ENCODE measurements at places on chromosomes 5 and 9.

DNA sequence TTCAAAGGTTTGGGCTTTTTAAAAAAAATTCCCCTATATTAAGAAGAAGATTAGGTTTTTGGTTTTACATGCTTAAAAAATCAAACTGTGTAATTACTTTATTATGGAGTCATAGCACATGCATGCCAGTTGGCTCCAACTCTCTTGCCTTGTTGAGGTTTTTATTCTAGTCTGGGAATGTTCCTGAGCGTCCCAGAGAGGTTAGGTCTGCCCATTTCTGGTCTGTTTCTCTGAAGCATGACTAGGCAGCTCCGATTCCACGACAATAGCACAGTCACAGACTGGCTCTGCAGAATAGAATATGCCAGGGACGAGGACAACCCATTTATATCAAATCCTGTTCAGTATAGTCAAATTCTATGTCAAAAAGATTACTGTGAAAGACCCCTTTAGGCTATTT lies 217.0 kb downstream of the PCSK5 start:
- no peak for DNase-seq

- DNase-seq: no peak
Observed at GRCh38 chr5:10828241-10828640, 67.2 kb upstream of the DAP start.

DNA sequence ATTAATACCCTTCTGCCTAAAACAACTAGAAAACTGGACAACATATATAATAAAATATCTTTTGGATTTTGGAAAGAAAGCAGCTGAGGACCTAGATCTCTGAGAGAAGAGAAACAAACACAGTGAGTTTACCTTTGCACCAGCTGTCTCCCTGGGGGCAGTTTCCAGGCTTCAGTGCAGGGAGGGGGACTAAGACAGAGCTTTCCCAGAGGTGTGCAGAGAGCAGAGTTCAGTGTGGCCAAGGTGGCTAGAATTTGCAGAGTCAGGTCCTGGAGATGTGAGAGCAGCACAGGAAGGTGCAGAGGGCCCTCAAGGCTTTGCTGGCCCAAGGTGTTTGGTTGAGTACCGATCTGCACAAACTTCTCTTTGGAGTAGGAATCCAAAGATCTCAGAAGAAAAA lies 26.3 kb upstream of the PTPDC1 start:
- DNase-seq: no peak

DNA sequence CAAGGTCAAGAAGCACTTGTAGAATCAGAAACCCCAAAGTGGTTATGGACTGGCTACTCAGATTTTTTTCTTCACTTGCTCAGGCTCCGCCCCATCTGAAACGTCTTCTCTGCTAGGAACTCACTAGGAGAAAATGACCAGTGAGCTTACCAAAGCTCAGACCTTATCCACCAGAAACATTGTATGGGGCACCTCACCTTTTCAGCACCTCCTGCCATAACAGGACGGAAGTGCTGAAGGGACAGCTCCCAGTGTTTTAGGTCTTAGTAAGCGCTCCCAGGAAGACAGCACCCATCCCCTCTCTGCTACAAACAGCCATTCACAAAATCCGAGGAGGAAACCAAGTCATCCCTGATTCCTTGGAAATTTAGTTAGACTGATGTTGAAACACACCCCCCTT lies 1.2 kb upstream of the GABRA1 start:
- no peak for DNase-seq

- no peak for DNase-seq
Observed at GRCh38 chr5:144886668-144887067, 716.0 kb downstream of the KCTD16 start.

DNA sequence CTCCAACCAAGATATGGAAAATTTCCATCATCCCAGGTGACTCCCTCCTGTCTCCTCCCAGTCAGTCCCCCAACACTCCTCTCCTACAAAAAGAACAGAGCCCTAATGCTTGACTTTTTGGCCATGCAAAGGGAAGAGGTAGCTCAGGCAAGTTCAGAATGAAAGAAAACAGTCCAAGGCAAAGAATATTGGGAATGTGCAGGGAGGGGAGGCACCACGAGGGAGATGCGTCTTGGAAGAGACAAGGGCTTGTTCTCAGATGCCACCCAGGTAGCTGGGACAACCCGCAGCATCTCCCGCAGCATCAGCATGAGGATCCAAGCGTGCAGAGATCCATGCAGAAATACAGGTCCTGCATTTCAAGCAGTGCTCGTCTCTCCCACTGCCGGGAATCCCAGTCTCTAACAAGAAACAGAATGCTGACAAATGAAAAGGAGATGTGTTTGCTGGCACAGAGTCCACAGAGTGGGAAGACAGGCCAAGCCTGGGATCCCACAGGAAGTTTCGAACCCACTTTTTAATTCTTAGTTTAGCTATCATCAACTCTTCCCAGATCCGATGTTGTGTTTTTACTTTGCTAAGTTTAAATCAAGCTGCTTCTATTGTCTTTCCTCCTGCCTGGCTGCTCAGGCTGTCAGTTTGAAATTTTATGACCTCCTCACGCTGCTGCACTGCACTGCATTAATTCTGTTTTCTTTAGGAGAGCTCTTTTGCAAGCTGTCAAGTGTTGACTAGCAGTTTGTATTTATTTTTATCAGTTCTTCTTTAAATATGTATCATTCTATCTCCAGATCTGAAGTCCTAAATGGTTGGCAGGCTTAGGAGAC lies 86.8 kb upstream of the OSMR start:
- no peak for DNase-seq

DNA sequence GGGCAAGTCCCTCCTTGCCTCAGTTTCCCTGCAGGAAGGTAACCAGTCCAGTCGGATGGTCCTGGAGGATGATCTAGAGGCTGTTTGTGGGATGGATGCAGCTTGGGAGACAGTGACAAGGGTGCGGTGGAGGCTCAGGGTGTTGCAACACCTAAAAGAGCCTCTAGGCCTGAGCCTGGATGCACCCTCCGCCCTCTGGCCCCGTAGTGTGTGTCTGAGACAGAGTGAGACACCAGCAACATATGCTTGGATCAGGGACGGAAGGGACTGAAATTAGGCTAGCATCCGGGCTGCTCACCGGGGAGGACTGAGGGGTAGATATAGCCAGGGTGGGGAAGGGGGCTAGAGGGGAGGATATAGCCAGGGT lies 1.1 kb downstream of the CRAT start:
- no peak for DNase-seq

DNA sequence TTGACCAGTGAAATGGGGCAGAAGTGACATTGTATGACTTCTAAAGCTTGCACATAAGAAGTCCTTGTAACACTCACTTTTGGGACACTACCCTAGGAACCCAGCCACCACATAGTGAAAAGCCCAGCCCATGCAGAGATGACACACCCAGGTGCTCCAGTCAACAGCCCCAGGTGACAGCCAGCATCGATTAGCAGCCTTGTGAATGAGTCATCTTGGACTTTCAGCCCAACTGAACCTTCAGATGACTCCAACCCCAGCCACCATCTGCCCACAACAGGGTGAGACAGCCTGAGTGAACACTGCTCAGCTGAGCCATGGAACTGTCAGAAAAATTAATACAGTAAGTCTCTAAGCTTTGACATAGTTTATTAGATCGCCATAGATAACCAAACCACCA lies 458.6 kb downstream of the ZSWIM6 start:
- no peak for DNase-seq

DNA sequence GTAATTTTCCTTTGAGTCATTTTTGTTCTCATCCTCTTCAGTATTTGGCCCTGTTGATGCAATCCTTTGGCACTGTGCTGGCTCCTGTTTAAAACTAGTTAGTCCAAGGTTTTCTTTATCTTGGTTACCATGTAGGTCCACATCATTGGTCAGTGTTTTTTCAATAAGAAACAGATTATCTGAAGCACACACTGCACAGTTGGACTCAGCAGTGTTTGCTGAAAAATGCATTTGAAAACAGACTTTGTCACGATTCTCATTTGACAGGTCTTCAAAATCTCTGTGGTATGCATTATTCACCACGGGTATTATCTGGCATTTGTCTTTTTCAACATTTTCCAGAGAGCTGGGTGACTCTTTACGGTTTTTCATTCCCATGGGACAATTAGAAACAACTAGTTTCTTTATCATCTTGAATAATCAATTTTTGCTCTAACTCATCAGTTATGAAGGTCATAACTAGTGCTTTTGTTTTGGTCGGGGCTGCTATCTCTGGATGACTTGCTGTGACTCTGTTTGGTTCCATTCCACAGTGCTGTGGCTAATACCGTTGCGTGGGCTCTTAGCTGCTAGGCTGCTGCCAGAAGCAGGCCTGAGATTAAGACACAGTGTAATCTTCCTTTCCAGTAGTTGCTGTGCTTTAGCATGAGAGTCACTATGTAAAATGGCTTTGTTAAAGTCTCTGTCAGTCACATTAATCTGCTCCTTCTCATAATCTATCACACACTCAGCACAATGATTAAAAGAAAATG lies 36.2 kb downstream of the NUDT12 start:
- DNase-seq: no peak

GRCh38 chr5:77427998-77428397 lies 64.1 kb downstream of the WDR41 start:
- DNase-seq: no peak

GRCh38 chr5:128538250-128539037 lies 399 bp upstream of the FBN2 start:
- DNase-seq: no peak

DNA sequence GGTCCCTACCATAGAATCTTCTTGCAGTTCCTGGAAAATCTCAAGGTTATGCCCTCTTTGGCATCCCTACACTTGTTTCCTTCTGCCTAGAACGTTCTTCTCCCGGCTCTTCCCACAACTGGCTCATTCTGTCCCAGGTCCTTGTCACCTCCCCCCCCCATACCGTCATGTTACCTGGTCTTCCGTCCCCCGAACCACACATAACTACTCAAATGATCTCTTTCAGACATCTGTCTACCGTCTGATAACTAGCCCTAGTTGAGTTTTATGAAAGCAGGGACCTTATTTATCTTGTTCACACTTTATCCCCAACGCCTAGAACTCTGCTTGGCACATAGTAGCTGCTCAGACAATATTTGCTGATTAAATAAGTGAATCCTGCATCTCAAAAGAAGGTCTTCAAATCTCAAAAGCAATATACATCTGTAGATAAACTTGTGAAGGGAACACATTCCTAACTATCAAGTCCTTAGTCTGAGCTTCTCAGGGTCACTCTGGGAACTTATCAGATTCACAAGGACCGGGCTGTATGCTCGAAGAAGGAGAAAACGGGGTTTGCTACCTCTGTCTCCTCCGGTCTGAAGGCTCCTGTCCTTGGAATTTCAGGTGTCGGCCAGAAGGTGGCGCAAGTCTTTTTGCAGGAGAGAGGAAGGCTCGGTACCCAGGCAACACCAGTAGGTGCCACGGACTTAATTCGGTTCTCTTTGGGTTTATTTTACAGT lies 30.0 kb downstream of the LCP2 start:
- peak; percentile 14 for DNase-seq

DNA sequence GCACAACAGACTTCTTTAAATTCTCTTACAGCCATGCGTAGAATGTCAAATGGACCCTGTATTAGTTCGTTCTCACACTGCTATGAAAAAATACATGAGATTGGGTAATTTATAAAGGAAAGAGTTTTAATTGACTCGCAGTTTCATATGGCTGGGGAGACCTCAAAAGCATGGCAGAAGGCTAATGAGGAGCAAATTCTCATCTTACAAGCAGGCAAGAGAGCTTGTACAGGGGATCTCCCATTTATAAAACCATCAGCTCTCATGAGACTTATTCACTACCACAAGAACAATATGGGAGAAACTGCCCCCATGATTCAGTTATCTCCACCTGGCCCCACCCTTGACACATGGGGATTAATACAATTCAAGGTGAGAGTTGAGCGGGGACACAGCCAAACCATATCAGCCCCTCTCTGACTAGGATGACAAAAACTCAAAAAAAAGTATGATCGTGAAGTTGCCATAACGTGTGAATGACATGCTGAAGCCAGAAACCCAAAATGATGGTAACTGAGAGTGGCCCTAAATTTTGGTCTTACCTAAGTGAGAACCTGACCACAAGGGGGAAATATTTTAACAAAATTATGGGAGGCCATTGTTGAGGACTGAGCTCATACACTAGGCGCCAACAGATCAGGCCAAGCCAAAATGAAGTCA lies 17.5 kb upstream of the TEX10 start:
- no peak for DNase-seq

GRCh38 chr5:180647465-180647864 lies 1.9 kb downstream of the FLT4 start:
- DNase-seq: no peak

GRCh38 chr9:102507044-102507687 lies 488.0 kb upstream of the CYLC2 start:
- no peak for DNase-seq

- DNase-seq: no peak
Observed at GRCh38 chr9:88287972-88288371, 100.3 kb upstream of the SPIN1 start.

GRCh38 chr9:68998812-68999211 lies 15.1 kb downstream of the PRKACG start:
- DNase-seq: no peak

- no peak for DNase-seq
Observed at GRCh38 chr5:35041261-35041660, 6.5 kb downstream of the AGXT2 start.

GRCh38 chr5:153919161-153919560 lies 119.5 kb downstream of the FAM114A2 start:
- no peak for DNase-seq

DNA sequence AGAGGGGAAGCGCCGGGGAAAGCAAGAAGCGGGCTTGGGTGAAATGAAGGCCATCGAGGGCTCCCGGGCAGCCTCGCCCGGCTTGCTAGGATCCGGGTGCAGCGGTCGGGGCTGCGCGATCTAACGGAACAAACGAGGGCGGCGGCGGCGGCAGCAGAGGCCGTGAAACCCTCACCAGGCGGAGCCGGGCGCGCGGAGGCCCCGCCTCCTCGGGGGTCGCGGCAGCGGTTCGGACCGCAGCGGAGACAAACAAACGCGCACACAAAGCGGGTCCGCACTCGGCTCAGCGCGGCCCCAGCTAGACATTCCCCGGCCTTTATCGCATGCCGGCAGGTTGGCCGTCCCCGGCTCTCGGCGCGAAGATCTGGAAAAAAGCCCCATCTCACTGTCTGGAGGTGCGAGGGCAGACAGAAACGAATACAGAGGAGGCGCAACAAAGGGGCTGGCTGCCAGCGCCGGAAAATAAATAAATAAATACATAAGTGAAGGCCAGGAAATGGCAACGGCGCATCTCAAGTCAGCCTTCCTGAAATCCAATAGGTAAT lies 10.5 kb upstream of the TRIM36 start:
- peak; percentile 28 for DNase-seq

GRCh38 chr9:2720179-2720654 lies 2.9 kb downstream of the KCNV2 start:
- no peak for DNase-seq

- no peak for DNase-seq
Observed at GRCh38 chr9:2479056-2479565, 142.5 kb upstream of the VLDLR start.

DNA sequence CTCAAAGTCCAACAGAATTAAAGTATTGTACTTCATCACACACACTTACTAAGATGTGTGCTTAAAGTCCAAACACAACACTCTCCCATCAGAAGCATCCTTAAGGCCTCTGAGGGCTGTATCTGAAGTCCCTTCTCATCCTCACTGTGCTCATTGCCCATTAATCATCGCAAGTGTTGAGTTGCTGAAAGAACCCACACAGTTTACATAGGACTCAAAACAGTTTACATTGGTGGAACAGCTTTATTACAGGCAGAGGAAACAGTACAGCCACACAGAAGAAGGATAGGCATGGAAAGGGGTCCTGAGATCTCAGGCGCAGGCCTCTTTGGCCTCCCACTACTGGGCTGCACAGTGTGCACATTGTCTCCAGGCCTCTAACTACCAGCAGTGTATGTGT lies 113.4 kb downstream of the CMYA5 start:
- no peak for DNase-seq

GRCh38 chr9:131608493-131609037 lies 63.2 kb downstream of the PRRT1B start:
- DNase-seq: no peak
